Suppressor macrophage treated with lipopolysaccharide for 4 hours (primary cell): ENCODE measurements at places on chromosomes 2 and 18.

- DNase-seq, result peak; percentile 71
These were observed 57.9 kb downstream of the NCK2 start for GRCh38 chr2:105802587-105802986.

- no peak for DNase-seq
These were observed 37.7 kb downstream of the ASB1 start for GRCh38 chr2:238464389-238464788.

DNA sequence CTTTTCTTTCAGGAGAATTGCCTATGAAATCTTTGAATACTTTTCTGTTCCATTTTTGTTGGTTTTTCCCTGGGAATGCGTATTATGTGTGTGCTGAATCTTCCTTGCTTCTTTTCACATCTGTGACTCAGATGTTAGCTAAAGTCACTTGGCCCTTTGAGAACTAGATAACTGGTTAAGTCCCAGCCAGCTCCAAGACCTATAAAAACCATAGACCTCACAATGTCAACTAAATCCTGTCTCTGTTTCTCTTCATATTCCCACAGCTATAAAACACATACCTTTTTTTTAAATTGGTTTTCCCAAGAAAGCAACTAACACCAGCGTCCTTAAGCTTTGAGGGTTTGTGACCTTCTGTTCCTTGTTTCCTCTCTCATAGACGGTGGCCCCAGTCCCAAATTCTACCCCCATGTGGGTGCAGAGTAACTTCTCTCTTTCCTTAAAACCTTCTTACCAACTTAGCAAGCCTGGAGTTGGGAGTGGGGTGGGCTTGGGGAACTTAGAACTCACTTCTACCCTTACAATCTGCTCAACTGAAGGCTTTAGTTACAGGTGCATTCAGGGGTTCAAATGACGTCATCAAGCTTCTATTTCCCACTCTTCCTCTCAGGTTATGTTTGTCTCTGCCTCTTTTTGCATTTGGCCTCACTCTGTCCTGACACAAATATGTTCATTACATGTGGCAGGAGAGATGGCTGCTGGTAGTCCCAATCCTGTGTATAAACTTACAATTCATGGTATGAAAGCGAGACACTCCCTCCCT lies 58.1 kb upstream of the TGIF1 start:
- no peak for DNase-seq

- DNase-seq, result no peak
These were observed 14.5 kb upstream of the THADA start for GRCh38 chr2:43610361-43610760.

- DNase-seq, result no peak
These were observed 13.6 kb downstream of the EN1 start for GRCh38 chr2:118833716-118834439.

GRCh38 chr2:214481204-214481603 lies 70.3 kb downstream of the VWC2L start:
- no peak for DNase-seq

DNA sequence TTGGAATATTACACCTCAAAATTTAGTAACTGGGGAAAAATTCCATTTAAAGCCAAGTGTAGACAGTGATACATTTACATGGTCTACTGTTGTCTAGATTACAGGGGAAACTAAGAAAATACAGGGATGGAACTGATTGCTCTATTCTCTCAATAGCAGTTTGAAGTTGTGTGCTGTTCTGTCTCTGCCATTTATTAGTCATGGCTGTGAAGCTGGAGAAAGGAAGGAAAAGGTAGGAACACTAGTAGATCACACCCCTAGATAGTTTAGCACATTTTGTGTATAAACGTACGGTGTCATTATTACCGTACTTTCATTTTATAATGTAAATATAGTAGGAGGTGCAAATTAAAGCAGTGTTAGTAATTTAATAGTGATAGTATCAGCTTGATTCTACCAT lies 170.5 kb downstream of the PHLPP1 start:
- DNase-seq, result no peak

DNA sequence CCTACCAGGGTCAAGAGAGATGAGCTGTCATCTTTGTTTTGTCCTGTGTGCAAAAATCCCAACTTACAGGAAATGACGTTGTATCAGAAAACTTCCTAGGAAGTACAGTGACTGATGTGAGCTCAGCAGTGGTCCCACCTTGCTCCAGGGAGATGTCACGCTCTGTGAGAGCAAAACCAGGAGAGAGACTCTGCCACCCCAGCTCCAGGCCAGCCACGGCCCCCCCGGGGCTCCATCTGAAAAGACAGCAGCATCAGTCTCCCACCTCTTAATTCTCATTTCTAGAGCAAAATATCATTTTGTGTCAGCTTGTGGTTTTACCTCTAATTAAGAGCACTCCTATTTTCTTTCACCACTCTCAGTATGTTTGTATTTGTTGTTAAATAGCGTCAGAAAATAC lies 57.5 kb downstream of the MYL12B start:
- DNase-seq, result no peak

DNA sequence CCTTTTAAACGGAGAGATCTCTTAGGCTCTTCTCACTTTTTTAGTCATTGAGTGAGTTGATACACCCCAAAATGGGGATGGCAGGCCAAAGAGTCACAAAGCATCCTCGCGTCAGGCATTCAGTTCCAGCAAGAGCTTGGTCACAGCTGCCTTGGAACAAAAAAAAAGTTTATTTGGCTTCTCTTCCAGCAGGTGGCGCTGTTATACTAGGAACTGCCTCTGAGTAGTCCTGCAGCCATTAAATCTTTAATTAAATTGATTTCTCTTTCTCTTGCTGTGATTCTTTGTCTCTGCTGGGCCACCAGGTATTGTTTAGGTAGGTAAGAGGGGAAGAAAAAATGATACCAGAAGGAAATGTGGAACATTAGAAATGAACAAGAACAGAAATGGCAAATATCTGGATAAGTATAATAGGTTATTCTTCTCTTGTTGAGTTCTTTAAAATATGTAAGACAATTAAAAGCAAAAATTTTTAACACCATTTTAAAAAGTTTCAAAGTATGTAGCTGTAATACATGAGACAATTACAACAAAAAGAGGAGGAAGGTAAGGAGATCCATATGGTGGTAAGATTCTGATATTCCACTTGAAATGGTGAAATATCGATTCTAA lies 175.1 kb downstream of the GALNT1 start:
- DNase-seq, result peak; percentile 71

DNA sequence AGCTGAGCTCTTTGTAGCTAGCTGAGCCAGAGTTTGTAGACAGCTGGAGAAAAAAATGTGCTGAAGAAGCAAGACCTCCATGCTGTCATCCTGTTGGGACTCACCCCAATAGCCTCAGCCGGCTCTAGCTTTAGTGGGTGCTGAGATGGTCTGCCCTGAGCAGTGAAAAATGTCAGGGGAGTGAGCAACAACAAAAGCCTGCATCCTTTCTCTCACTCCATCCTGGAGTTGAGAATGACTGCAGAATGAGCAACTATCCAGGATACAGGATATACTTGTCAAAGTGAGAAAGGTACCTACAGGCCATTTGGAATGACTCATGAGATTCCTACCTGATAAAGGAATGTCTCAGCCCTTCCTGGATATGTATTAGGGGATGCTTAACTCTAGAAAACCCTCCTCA lies 146.1 kb upstream of the DLX2 start:
- DNase-seq, result no peak

- no peak for DNase-seq
These were observed 464 bp downstream of the CYBRD1 start for GRCh38 chr2:171522788-171523087.

- DNase-seq, result no peak
These were observed 3.6 kb upstream of the RNF144A start for GRCh38 chr2:6913415-6914157.

- no peak for DNase-seq
These were observed 209.2 kb downstream of the NCK2 start for GRCh38 chr2:105953942-105954341.

GRCh38 chr2:176508984-176509740 lies 239.9 kb downstream of the MTX2 start:
- DNase-seq, result no peak

- DNase-seq, result no peak
These were observed 155.7 kb upstream of the TCF4 start for GRCh38 chr18:55743736-55744135.
